ENCODE measurements at places on chromosomes 5 and 9. TPM values are rescaled to one million over a fixed set of nuclear protein-coding genes. Genes with fewer than 3 reads are reported as not detected.

MARVELD2 gene
- 20.0 TPM for total RNA-seq

NEK6 gene
- 42.9 TPM for total RNA-seq

FOXI1 gene
- not detected for total RNA-seq

RAB3C gene
- total RNA-seq: 0.77 TPM

MEIKIN gene
- total RNA-seq: not detected

CER1 gene
- total RNA-seq: 1.0 TPM

F2RL1 gene
- 5.7 TPM for total RNA-seq

- peak; percentile 54 for DNase-seq
Measured at GRCh38 chr5:125412561-125413495, 666.4 kb upstream of the ZNF608 start.

DNA sequence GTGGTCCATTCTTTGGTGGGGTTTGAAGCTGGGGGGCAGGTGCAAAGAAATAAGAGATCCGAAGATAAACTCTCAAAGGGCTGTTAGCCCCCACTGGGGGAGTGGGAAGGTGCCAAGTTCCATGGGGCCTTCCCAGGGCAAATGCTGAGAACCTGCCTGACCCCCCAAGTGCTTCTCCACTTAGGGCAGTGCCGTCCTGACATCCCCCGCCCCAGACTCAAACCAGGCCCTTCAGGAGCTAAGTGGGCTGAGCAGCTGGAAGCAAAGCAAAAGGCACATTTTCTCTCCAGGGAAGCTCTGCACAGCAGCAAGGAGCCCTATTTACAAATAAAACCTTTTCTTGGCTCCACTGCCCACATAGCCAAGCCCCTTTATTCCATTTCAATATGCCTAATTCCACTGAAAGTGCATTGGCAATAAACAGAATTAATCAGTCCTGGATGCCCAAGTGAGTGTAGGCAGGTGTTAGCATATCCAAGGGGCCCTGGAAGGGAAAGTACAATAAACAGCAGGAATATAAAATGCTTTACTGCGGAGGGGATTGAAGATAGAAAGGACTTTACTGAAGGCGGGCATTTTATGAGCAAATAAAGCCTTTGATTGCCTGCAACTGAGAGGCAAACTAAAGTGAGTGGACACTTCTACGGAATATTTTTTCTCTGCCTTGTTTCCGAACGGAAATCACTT lies 44.6 kb downstream of the WHRN start:
- no peak for DNase-seq

DNA sequence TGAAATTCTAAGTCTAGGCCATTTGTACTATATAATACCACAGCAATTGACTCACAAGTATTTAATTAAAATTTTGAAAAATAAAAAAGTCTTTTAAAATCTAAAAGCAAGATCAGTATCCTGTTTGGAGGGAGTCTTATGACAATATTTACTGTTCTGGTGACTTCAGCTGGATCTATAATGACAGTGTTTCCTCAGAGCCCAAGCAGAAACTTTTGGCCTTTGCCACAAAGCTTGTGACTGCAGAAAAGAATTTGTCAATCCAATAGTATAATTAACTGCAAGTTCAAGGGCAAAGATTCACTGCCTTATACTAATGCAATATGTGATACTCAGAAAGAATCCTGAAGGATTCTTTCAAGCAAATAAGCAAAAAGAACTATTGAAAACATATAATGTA lies 49.6 kb upstream of the RAPGEF6 start:
- no peak for DNase-seq

GRCh38 chr5:80406980-80407734 lies 707 bp upstream of the ZFYVE16 start:
- DNase-seq: no peak

- no peak for DNase-seq
Measured at GRCh38 chr5:142134331-142135010, 25.9 kb downstream of the NDFIP1 start.

- DNase-seq: no peak
Measured at GRCh38 chr5:18036531-18036930, 402.3 kb downstream of the TAF11L14 start.

DNA sequence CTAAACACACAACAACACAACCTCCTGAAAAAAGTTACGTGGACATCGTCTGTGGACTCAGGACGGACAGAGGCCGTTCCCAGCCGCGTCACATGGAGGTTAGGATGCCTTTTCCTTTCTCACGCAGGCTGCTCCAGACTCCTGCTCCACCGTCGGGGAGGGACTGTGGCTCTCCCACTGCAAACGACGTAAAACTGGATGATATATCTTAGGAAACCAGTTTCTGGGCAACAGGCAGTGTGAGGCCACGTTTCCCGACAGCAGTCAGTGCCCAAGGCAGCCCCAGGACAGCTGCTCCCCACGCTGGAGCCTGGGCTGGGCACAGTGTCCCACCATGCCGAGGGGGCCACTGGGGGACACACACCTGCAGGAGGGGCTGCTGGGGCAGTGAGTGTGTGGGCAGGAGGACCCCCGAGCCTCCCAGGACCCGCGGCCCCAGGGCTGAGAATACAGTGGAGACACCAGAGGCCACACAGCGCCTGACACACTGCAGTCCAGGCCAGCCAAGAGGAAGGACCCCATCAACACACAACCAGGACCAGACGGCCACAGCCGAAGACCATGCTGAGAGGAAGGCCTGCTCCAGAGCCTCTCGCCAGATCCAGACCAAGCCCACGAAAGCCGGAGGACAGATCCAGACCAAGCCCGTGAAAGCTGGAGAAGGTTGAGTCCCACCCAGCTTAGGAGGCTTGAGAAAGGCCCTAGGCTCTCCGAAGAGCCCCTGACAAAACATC lies 26.2 kb downstream of the EXD3 start:
- no peak for DNase-seq

DNA sequence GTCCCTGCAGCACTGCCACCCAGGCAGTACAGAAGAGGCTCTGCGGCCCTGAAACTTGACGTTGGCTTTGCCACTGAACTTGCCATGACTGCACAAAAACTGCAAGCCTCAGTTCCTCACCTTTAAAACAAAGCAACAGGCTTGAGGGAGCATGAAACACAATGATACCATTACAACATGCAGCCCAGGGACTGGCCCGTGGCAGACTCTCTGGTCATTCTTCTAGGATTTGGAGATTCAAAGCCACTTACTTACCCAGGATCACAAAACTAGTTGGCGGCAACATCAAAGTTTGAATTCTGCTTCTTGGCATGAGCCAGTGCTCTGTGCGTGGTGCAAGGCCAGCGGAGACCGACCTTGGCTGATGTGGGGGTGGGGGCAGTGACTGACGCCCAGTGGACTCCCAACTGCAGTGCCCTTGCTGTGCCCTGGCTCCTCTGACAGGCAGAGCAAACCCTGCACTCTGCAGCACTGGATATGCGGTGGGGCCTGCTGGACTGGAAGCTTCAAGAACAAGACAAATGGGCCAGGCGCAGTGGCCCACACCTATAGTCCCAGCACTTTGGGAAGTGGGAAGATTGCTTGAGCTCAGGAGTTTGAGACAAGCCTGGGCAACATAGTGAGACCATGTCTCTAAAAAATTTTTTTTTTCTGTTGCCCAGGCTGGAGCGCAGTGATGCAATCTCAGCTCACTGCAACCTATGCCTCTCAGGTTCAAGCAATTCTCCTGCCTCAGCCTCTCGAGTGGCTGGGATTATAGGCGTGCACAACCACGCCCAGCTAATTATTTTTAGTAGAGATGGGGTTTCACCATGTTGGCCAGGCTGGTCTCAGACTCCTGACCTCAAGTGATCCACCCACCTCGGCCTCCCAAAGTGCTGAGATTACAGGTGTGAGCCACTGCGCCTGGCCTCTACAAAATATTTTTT lies 18.9 kb downstream of the SQSTM1 start:
- DNase-seq: no peak

- no peak for DNase-seq
Measured at GRCh38 chr9:136629001-136629878, 33.5 kb upstream of the EGFL7 start.

DNA sequence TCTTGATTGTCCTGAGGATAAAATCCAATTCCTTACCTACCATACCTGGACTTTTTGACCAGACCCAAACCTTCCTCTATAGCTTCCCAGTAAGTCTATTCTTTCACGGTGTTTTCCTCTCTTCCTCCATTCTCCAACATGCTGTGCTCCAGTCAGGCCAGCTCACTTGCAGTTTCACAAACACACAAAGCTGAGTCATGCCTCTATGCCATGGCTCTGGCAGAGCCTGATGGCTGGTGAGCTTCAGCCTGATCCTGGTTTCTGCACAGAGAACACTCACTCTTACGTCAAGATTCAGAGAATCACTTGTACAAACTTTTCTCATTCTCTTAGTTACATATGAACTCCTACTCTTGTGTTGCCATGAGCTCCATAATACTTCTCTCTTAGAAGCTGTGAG lies 27.7 kb upstream of the PAX5 start:
- no peak for DNase-seq

DNA sequence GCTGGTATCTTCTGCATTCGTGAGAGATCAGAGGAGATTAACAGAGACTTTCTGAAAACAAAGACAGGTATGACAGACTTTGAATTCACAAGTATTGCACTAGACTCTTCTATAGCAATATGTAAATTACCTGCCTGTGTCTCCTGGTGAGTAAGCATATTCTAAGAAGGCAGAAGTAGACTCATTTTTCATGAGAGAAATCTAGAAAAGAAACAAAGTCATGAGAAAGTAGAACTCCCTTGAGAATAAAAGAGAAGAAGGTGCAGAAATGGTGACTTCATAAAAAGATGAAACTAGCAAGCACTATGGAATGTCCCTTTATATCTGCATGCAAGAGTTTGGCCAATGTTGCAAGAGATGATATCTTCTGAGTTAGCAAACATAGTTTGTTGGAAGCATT lies 419.8 kb downstream of the DMRT2 start:
- DNase-seq: no peak

- DNase-seq: peak; percentile 20
Measured at GRCh38 chr5:133402775-133403174, 209.6 kb downstream of the FSTL4 start.

- no peak for DNase-seq
Measured at GRCh38 chr5:84218546-84218945, 166.1 kb downstream of the EDIL3 start.

GRCh38 chr5:134732819-134733218 lies 5.5 kb upstream of the CAMLG start:
- DNase-seq: no peak

Measured in mesothelial cell of epicardium (in vitro differentiated cells).